ENCODE measurements at places on chromosomes 16 and 17.

DNA sequence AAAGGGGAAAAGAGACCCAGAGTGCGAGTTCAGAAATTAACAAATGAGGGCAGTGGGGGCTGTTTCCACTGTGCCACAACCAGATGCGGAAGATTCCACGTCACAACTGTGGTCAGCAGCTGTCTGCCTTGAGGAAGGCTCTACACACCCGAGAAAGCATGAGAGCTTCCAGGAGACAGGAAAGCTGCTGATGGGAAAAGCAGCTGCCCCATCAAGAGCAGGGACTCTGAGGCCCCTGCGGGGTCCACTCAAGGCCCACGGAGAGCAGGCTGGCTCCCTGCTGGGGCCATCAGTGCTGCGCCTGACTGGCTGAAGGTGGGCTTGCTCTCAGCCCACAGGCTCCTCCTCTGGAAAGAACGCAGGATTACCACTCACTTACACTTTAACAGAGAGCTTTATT lies 14.8 kb upstream of the TRAP1 start:
- no peak for DNase-seq

DNA sequence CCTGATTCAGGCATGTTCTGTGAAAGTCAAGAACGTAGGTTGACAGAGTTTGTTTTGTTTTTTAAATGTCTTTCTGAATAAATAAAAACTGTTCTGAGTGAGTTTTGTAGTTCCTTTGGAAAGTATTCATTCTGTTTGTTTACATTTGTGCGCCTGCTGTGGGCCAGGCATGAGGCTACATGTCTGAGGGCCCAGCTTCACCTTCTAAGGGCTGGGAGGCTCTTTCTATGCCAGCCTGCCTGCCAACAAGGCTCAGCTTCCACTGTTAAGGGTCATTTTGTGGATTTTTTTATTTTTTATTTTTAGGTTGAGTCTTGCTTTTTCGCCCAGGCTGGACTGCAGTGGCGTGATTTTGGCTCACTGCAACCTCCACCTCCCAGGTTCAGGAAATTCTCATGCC lies 6.1 kb downstream of the WWOX start:
- no peak for DNase-seq

- no peak for DNase-seq
Observed at GRCh38 chr17:58956997-58957724, 149.5 kb downstream of the TRIM37 start.

DNA sequence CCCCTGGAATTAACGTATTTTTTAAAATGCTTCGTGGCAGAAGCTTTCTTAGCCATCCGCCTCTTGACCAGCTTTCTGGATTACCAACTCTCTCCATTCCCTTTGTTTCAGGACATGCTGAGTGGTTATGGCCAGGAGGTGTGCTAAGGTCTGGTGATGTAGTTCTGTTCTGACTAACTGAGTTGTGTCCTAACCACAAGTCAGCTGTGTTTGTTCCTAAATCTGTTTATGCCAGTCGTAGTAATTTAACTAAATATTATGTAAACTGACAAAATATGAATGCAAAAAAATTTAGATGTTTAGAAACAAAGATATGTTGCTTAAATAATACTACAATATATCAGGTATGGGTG lies 61.6 kb downstream of the MRTFB start:
- no peak for DNase-seq

- DNase-seq = no peak
Observed at GRCh38 chr16:64762211-64762610, 359.7 kb downstream of the CDH11 start.

DNA sequence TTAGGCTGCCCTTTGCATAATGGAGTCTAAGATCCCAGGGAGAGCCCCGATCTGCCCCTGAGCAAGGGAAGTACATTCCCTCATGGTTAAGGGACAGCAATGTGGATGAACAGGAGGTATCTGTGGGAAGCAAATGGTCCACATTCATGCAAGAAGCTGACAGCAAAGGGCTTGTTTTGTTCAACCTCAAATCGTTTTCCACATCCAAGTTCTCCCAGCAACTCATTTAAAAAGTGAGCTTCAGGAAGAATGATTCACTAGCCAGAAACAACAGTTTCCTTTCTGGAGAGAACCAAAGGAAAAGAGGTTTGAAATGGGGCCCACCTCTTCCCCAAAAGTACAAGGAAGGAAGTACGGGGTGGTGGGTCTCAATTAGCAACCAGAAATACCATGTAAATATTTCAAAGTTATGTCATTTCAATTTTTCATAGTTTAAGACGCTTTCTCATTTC lies 9.4 kb downstream of the HSPB9 start:
- DNase-seq = no peak

GRCh38 chr16:85077576-85078125 lies 34.6 kb downstream of the CIBAR2 start:
- DNase-seq = no peak

GRCh38 chr17:17902376-17902775 lies 65.6 kb upstream of the SREBF1 start:
- no peak for DNase-seq

- no peak for DNase-seq
Observed at GRCh38 chr16:4376893-4377572, 5.4 kb downstream of the VASN start.

DNA sequence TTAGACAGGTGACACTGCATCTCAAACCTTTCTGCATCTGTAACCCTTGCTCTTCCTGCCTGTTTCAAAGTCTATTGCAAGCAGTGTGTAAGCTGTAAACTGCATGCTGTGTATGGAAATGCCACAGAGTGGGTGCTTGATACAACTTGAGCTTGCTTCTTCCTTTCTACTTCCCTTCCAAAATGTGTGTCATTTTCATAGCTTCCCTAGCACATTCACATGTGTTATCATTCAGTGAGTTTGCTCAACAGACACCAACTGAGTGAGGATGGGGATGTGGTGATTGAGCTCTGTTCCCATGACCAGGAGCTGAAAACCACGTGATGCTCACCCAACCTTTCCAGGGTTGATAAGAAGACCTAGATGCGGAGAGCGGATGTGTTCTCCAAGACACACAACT lies 111.1 kb downstream of the VAT1L start:
- DNase-seq = no peak

GRCh38 chr17:61337290-61337689 lies 62.4 kb upstream of the TBX2 start:
- no peak for DNase-seq

DNA sequence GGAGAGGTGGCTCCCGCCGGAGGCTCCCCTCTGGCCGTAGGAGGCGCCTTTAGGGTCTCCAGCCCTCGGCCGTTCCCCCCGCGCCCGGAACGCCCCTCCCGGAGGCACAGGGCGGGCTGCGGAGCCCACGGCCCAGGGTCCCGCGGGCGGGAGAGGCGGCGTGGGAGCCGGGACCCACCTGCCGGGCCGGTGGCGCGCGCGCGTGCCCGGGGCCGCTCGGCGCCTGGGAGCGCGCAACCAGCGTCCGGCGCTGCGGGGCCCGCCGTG lies at the start of gene MIF4GD:
MIF4GD (minus strand) TSS at position 266 of the 267 bp plus-strand sequence. CDS start 1,036 bp downstream, outside the sequence.
- DNase-seq = no peak

- DNase-seq = no peak
Observed at GRCh38 chr17:39981207-39981741, 667 bp downstream of the PSMD3 start.

GRCh38 chr16:85120006-85120340 lies 7.7 kb upstream of the CIBAR2 start:
- no peak for DNase-seq

GRCh38 chr17:10870336-10871050 lies 32.6 kb upstream of the PIRT start:
- no peak for DNase-seq

DNA sequence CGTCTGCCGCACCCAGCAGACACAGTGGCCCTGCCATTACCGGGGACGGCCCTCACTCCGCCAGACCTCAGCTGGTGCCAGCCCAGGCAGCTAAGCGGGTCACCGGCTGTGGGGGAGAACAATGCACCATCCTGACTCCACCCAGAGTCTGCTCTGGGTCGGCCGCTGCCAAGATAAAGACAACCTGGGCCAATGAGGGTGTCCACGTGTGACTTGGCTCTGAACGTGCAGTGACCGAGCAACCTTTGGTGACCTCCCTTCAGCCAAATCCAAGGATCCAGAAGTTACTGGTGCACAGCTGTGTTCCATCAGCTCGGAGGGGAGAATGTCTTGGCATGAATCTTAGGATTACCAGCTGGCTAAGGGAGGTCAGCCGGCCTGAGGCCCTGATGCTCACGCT lies 155.9 kb downstream of the NTN1 start:
- DNase-seq = no peak

DNA sequence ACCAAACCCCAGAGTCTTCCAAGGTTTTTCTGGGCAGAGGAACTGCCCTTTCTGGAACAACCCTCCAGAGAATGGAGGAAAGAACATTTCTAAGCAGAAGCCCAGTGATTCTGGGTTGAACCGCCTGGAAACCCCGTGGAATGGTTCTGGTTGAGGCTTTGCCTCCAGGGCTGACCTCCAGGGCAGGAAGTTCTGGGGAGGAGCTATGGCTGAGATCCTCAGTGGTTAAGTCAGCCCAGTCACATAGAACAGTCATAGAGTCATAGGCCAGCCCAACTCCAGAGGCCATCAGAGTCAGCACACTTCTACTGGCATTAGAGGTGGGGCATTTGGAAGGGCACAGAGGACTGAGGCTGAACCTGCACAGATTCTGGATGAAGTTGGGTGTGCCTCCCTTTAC lies 65.9 kb downstream of the SPACA3 start:
- no peak for DNase-seq

GRCh38 chr17:9872852-9873251 lies 32.2 kb downstream of the RCVRN start:
- DNase-seq = no peak

DNA sequence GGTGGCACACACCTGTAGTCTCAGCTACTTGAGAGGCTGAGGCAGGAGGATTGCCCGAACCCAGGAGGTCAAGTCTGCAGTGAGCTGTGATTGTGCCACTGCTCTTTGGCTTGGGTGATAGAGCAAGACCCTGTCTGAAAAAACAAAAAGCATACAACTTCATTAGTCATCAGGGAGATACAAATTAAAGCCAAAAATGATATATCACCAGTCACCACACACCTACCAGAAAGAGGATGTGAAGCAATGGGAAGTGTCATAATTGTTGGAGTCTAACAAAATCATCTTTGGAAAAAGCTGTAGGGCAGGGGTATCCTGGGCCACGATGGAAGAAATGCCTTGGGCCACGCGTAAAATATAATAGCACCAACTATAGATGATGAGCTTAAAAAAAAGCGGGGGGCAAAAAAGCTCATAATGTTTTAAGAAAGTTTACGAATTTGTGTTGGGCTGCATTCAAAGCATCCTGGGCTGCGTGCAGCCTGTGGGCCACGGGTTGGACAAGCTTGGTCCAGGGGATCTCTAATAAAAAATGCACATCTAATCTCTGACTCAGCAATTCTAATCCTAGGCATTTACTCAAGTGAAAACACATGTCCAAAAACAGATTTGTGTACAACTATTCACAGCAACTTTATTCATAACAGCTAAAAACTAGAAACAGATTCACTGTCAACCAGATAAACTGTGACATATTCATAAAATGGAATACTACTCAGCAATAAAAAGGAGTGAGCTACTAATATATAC lies 65.9 kb downstream of the HIC1 start:
- no peak for DNase-seq

- DNase-seq = no peak
Observed at GRCh38 chr17:81666092-81666341, 388 bp downstream of the OXLD1 start.
